ENCODE measurements at places on chromosomes 7 and 10.

DNA sequence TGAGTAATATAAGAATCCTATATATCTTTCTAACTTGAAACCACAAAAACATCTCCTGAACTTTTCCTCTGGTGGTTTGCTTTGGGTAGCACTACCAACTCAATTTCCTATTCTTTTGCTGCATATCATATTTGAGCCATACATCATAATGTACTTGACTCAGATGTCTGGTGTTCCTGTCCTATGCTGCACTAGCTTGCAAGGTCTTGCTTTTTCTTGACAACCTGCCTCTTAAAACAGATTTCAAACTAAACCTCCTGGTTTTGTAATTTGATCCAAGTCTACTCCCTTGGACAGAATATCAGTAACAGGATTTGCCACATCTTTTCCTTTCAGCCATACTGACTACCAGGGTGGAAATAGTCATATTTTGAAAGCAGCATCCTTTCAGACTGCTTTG, 520.3 kb upstream of the LRRTM3 start:
- no peak for DNase-seq

DNA sequence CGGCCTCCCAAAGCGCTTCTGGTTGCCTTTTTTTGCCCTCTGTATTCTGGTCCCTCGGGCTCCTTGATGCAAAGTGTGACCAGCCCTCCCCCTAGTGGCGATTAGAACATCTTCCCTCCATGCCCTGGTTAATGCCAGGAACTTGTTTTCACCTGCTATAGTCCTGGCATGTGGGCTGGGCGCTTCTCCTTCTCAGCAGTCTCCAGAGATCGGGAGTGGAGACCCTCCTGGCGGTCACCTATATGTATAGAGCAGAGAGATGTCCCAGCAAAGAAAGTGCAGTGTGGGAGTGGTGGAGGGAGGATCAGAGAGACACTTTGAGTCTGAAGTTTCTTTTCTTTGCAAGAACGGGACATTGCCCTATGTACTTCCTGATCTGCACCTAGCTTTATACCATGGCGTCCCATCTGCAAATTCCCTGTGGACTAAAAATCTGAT, 264.1 kb downstream of the OTUD1 start:
- DNase-seq: no peak

DNA sequence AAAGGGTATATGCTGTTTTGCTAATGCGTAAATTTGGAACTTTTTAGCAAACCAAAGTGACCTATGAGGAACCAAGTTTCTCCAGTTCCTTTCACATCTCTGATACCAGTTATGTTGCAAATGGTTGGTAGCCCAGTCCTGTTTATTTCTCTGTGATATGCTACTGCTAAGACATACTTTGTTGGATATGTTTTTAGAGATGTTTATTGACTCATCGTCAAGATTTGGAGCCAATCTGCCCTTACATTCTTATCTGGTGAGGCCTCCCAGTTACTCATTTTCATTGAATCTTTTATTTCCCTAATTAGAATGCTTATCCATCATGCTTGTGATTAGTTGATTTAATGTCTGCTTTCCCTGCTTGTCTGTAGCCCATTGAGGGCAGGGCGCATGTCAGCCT, 58.9 kb downstream of the LRGUK start:
- no peak for DNase-seq

- no peak for DNase-seq
Measured at GRCh38 chr7:77653572-77653971, 42.7 kb upstream of the RSBN1L start.

- DNase-seq: no peak
Measured at GRCh38 chr7:133040178-133040577, 41.7 kb downstream of the CHCHD3 start.

GRCh38 chr7:105791926-105792325, 84.5 kb downstream of the ATXN7L1 start:
- DNase-seq: no peak

- no peak for DNase-seq
Measured at GRCh38 chr10:15167411-15168290, 842 bp downstream of the NMT2 start.

DNA sequence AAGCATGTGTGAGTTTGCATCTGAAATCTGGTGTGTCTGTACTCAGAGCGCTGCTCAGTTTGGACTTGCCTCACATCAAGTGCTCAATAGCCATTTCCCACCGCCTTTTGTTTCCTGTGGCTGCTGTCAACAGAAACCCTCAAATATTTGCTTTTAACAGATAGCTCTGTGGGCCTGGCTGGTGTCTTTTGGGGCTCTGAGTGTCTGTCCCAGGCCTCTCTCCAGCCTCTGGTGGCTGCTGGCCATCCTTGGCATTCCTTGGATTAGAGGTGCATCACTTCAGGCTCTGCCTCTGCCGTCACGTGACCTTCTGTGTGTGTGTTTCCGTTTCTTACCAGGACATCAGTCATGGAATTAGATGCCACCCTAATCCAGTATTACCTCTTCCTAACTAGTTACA, 9.3 kb downstream of the YKT6 start:
- no peak for DNase-seq

- no peak for DNase-seq
Measured at GRCh38 chr7:6446838-6447580, 745 bp downstream of the DAGLB start.

DNA sequence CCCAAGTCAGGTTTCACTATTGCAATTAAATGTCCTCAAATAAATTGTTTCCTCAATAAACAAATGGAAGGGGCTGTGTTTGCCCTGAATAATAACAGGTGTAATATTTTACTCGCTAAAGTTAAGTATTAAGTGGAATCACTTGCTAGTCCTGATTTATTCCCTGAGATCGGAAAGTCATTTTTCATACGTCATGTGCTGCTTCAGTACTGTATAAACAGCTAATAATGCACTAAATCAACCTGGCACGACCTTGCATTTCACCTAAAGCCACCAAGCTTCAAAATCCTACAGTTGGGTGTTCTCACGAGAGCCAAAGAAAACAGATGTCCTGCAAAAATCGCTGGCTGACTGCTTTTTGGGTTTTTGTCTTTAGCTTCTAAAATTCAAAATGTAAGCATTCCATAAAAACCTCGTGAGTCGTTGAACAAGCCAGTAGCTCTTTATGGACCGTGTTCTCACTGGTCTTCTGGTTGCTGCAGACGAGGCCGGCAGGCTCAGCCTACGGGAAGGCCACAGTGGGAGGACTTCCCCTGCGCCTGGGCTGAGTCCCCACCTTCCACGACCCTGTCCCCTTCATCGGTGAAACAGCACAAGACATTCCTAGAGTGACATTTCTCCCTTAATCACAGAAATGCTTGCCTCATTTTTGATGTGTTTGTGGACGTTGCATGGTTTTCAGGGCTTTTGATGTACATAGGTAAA, 17.9 kb upstream of the MNX1 start:
- no peak for DNase-seq

Data from stimulated activated CD8-positive, alpha-beta memory T cell treated with anti-CD3 and anti-CD28 coated beads, Interleukin-15, amount 100 ng/mL, for 4 hours (primary cell).